ENCODE measurements at places on chromosomes 6 and 20. TPM values are rescaled to one million over a fixed set of nuclear protein-coding genes. Genes with fewer than 3 reads are reported as not detected.

RIMS4 gene
- total RNA-seq, result 0.08 TPM

BMP2 gene
- 3.5 TPM for total RNA-seq

MATN4 gene
- total RNA-seq, result 0.16 TPM

PSMB9 gene
- 11.7 TPM for total RNA-seq

PRRT1 gene
- 0.40 TPM for total RNA-seq

BPIFB6 gene
- not detected for total RNA-seq

MEA1 gene
- 46.1 TPM for total RNA-seq

DNA sequence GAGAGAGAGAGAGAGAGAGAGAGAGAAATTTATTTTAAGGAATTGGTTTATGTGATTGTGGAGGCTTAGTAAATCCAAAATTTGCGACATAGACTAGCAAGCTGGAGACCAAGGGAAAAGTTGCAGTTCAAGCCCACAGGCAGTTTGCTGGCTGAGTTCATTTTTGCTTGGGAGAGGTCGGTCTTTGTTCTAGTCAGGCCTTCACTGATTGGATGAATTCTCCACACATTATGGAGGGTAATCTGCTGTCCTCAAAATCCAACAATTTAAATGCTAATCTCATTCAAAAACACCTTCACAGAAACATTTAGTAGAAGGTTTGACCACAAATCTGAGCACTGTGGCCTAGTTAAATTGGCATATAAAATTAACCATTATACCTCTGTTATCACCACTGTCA lies 439.6 kb downstream of the EPM2A start:
- no peak for ATAC-seq

GRCh38 chr20:51565298-51566144 lies 23.0 kb upstream of the NFATC2 start:
- no peak for ATAC-seq

DNA sequence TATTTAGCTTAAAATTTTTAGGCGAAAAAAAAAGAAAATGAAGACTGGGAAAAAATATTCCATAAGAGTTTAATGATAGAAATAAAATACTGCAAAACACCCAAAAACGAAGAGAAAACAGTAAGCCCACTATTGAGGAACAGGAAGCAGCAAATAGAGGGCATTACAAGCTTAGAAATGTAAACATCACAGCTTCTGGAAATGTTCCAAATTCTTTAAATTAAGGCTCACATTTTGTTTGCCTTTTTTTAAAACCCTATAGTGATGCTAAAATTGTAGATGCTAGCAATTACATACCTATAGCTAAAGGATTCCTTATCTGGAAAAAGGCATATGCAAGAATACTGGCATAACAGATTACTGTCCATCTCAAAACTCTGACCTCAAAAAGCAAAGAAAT lies 248.6 kb downstream of the KHDRBS2 start:
- no peak for ATAC-seq

- ATAC-seq, result peak; percentile 92
Observed at GRCh38 chr6:6811128-6812009, 222.8 kb downstream of the LY86 start.

DNA sequence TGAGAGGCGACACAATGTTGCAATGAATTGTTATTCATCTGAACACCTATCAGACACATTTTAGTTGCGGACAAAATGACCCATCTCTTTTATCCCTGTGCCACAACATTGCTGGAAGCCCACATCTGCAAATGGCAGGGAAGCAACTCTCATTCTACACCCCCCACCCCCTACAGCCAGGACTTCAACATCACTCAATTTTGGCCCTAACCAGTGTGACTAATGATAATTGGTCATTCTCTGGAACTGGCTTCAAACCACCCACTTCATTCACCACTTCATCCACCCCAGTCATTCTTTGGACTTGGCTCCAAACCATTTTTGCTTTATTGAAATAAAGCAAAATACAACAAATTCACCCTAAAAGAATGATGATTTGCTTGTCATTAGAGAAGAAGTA lies 1.5 kb downstream of the GCM2 start:
- no peak for ATAC-seq

DNA sequence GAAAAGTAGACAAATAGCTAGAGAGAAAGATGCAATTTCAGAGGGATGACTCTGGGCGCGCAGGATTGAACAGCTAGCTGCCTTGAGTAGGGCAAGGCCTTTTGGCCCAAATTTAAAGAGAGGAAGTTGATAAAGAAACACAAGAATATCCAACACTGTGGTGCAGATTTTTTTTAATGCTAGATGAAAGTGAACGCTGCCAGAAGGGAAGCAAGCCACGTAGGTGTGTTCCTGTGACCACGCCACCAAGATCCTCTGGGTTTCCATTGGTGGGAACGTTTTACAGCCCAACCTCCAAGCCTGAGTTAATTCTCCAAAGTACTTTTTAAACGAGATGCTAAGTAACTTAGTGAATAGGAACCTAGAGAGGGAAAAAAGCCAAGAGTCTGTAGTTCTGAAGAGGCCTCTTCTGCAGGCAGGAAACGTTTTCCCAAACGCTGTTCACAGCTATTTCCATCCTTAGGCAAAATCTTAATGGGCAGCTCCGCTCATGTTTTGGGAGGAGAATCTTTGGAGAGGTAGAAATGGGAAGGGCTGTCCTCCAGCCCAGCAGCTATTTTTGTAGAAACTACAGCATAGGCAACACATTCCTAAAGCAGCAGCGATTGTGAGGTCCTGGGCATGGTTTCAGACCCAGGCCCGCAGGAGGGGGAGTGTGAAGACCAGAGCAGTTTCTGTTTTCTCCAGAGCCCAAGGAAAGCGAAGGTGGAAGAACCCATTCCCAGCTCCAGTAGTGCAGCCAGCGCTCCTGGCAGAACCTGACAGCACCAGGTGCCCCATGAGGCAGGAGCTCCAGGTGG lies 8.2 kb downstream of the LY86 start:
- no peak for ATAC-seq

GRCh38 chr6:56770011-56770520 lies 127.4 kb upstream of the DST start:
- ATAC-seq, result no peak

DNA sequence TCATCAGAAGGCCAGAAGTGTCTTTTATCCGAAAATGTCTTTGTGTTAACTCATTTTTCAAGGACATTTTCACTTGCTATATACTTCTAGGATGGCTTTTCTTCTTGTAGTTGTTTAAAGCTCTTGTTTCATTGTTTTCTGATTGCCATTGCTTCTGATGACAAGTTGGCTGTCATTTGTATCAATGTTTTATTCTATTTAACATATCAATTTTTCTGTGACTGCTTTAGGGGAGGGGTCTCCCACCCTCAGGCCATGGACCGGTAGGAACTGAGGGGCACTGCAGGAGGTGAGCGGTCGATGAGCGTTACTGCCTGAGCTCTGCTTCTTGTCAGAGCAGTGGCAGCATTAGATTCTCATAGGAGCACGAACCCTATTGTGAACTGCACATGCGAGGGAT lies 65.8 kb downstream of the AK9 start:
- no peak for ATAC-seq

GRCh38 chr6:169533301-169534038 lies 168.4 kb downstream of the WDR27 start:
- ATAC-seq, result no peak

DNA sequence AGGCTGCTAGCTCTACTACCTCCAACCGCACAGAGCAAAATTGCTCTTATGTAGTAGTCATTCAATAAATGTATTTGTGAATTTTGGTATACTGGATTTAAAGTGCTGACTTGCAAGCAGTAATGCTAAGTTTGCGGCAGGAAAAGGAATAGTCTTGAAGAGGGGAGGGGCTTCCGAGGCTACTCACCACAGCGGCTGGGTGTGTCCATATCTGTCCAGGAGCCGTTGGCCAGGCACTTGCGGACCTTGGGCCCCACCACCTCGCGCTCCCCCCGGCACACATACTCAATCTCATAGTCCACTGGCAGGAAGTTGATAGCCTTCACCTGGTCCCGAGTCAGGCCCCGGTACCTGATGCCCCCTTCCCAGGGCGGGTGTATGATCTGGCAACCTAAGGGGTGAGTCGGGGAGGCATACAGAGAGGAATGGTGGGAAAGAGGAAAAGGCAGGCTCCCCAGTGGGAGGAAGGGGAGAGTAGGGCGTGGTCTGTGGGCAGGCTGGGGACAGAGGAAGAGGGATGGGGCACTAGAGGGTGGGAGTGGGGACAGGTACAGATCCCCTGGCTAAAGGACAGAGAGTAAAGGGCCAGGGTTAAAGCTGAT lies 1.7 kb downstream of the GABBR1 start:
- no peak for ATAC-seq

DNA sequence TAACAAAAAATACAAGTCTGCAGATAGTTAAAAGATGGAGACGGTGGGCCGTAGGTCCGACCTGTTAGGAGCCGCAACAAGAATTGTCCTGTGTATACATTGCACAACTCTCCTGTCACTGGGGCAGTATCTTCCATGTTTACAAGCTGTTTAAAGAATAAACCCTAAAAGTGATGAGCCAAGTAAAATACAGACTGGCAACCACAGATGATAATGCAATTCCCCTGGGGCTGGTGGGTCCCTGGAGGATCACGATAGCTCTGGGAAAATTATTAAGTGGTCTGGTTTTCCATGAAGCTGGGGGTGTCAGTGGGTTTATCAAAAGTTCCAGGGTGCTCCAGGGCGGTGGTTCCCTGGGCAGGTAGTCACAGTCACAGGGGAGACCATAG lies 8.1 kb upstream of the FAM50B start:
- ATAC-seq, result no peak

GRCh38 chr6:168890306-168890980 lies 363.2 kb downstream of the THBS2 start:
- ATAC-seq, result no peak

DNA sequence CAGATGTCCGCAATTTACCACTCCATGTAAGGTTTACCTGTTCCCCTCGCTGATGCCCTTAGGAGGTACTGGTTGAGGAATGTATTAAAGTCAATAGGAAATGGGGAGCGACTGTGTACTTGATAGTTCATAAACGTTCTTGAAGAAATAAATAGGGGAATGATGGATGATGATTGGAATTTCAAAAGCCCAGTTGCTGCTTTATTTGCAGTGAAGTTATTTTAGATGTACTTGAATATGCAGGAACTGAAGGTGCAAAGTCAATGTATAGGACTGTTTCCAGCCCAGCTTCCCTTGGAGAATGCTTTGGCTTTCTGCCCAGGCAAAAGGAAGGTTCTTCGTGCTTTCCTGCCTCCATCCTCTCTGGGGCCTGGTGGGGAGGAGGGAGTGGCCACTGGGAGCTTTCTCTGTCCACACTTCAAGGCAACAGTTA lies 19.8 kb downstream of the ADGRF5 start:
- ATAC-seq, result no peak

DNA sequence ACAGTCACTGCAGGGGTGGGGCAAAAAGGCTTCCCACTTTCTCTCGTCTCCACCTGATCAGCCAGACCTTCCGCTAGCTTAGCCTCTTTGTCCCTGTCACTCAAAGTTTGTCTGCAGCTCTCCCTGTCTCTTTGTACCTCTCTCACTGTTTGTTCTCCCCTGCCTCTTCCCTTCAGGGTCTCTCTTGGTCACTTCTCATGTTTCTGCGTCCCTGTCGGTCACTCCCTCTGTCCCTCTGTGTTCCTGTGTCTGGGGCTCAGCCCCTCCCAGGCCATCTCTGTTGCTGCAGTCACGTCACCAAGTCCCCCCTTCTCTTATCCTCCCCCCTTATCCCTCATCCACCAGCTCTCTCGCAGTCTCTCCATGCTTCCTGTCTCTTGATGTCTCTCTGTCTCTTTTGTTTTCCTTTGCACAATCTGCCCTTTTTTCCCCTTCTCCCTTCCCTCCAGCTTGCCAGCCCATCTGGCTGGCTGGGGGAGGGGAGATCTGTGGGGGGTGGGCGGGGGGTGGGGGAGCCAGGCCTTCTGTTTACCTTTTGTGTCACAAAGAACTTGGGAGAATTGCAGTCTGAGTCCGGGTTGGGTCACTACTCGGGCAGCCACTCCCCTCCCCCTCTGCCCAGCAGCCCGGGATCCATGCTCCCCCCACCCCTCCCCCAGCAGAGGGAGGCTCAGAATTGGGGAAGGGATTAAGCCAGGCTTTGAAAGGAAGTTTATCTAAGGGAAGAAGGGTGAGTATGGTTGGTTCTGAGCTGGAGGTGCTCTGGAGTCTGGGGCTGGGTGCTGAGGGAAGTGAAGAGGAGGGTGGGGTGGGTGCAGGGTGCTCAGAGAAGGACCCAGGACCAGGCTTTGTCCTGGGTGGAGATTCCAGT lies 32.3 kb downstream of the FOXP4 start:
- ATAC-seq, result no peak

- no peak for ATAC-seq
Observed at GRCh38 chr20:57499676-57500075, 25.3 kb downstream of the CTCFL start.

GRCh38 chr6:36916126-36916525 lies 30.4 kb downstream of the C6orf89 start:
- no peak for ATAC-seq

DNA sequence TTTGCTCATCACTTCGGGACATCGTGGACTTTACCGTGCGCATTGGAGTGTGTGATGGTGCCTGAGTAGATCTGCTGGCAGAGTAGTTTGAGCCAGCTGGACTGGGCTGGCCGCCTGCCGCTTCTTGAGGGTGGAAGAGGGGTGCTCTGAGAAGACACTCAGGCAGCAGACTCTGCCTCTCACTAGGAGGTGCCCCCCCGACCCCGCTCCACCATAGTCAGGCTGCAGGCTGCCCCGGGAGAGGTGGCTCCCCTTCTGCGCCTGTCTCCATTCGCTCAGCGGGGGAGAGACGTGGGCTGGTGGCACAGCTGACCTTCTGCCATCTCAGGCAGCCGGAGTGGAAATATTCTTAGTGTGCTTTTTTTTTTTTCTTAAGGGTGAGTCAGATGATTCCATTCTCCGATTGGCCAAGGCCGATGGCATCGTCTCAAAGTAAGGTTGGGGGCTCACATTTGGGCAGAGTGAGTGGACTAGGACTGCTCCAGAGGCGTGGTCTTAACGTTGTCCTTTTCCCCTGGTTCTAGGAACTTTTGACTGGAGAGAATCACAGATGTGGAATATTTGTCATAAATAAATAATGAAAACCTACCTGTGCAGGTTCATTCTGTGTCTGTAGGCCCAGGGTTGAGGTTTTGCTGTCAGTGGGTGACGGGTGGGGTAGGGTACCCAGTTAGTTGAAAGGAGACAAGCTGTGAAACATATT lies 1.2 kb downstream of the RPS21 start:
- no peak for ATAC-seq

- ATAC-seq, result no peak
Observed at GRCh38 chr6:113620386-113620785, 236.8 kb upstream of the MARCKS start.

DNA sequence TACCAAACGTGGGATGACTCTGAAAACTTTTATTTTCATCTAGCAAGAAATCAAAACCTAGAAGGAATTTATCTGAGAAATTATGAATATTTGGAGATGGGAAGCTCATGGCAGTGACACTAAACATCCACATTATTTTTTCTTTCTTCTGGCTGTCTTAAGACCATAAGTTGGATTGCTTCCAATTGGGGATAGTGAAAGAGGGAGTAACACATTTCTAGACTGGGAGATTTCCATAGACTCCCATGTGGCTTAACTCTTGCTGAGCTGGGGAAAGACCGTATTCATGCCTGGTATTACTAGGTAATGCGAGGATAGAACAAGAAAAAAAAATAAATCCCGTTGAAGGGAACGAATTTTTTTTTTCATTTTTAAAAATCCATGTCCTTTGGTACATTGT lies 120.0 kb downstream of the UTRN start:
- no peak for ATAC-seq

GRCh38 chr6:118468682-118469465 lies 79.2 kb upstream of the PLN start:
- no peak for ATAC-seq

All from esophagus mucosa (tissue), 1 donor.